Glutamatergic neuron (in vitro differentiated cells): ENCODE measurements at places on chromosomes 12 and 14.

GRCh38 chr12:94109160-94109559 is 39.2 kb upstream of the PLXNC1 start:
- DNase-seq: no peak

DNA sequence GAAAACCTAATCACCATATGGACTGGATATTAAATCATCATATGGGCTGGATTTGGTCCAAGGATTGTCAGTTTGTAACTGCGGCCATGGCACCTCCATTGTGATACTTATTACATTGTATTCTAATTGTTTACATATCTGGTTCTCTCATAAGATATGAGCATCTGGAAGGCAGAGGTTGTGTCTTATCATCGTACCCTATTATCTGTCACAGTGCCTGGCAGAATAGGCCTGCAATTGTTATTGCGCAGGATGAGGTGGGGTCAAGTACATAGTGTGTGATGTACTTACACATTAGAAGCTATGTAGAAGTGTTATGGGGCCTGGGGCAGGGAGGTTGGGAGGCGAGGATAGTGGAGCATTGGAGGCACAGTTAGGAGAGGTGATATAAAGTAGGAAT is 4.7 kb downstream of the IFT43 start:
- DNase-seq: no peak

GRCh38 chr12:109330282-109331230 is 17.1 kb upstream of the MYO1H start:
- no peak for DNase-seq

DNA sequence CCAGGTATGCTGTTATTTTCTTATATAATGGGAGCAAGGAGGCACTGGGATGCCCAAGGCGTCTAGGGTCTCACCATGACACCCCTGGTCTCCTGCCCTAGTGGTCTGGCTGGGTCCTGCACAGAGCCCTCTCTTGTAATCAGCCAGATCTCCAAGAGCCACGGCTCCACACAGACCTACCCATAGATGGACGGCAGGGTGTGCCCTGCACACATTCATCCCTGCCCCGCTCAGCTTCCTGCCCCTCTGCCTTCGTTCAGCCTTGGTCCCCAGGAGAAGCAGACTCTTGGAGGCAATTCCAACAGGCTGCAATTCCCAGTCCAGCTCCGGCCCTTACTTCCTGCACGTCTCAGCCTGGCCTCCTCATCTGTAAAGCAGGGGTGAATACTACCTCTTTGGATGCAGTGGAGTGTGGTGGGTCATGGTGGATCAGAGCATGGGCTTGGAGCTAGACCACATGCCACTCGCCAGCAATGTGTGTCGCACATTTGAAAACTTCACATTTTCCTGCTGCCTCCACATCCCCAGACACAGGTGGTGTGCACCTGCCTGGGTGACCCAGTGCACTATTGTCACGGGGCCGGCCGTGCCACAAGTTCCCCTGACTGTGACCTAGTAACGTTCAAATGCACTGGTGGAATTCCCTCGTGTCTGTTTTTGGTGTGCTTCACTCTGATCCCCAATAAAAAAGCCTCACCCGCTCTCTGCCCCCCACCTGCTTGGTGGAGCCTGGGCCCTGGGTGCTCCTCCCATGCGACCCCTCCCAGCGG is 171.1 kb upstream of the PRMT8 start:
- DNase-seq: no peak

GRCh38 chr12:40561395-40561966 is 130.8 kb upstream of the CNTN1 start:
- DNase-seq: no peak

GRCh38 chr14:93073358-93073707 is 42.4 kb downstream of the ITPK1 start:
- DNase-seq: no peak

DNA sequence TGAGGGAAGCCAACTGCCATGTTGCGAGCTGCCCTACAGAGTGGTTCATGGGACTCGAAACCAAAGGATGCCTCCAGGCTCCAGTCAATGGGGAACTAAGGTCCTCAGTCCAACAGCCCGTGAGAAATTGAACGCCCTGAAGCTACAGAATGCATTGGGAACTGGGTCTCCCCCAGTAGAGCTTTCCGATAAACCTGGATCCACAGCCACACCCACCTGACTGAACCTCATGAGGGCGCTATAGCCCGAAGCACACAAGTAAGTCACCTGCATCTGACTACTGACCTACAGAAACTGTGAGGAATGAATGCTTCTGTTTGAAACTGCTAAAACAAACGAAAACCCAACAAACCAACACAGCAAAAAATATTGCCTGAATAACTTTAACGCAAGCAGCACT is 1297.7 kb downstream of the AACS start:
- no peak for DNase-seq

DNA sequence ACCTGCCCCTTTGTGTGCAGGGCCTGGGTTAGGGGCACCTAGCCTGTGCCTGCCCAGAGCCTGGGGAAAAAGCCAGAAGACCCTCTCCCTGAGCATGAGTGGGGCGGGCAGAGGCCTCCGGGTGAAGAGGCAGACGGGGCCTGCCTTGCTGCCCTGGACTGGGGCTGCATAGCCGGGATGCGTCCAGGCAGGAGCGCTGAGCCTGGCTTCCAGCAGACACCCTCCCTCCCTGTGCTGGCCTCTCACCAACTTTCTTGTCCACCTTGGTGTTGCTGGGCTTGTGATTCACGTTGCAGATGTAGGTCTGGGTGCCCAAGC is 216.1 kb downstream of the TMEM121 start:
- DNase-seq: no peak

DNA sequence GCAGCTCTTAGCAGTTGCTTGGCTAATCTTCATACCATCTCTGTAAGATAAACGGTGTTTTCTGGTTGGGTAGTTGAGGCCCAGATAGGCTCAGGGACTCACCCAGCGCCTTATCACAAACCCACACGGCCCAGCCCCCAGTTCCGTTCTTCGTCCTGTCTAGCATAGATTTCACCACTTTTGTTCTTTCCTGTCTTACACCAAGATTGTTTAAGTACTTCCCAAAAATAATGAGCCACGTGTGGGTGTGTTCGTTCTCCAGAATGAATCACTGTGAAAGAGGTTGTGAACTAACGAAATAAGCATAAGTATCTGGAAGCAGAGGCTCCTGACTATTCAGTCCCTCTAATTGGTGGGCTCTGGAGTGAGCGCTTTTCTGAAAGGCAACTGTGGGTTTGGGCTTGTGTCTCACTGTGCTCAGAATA is 21.4 kb downstream of the ACVR1B start:
- DNase-seq: no peak

- DNase-seq: no peak
Measured at GRCh38 chr12:65808580-65808979, 15.7 kb upstream of the HMGA2 start.

DNA sequence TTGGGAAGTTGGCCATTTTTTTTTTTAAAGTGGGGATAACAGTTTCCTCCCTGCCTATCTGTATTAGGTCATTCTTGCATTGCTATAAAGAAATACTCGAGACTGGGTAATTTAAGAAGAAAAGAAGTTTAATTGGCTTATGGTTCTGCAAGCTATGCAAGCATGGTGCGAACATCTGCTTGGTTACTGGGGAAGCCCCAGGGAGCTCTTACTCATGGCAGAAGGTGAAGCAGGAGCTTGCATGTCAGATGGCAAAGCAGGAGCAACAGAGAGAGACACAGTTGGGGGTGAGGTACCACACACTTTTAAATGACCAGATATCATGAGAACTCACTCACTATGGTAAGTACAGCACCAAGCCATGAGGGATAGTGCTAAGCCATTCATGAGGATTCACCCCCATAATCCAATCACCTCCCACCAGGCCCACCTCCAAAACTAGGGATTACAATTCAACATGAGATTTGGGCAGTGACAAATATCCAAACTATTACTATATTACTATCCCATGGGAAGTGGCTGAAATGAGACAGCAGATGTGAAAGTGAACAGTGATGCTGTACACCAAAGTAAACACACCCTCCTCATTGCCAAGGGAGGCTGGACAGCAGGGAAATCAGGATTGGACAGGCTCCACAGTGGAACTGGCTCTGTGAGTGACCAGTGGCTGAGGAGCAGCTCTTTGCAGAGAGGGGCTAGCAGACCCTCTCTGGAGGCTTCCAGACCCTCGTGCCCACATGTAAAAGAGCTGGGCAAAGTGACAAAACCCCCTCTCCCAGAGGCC is 40.5 kb downstream of the CRACR2A start:
- DNase-seq: peak; percentile 32

DNA sequence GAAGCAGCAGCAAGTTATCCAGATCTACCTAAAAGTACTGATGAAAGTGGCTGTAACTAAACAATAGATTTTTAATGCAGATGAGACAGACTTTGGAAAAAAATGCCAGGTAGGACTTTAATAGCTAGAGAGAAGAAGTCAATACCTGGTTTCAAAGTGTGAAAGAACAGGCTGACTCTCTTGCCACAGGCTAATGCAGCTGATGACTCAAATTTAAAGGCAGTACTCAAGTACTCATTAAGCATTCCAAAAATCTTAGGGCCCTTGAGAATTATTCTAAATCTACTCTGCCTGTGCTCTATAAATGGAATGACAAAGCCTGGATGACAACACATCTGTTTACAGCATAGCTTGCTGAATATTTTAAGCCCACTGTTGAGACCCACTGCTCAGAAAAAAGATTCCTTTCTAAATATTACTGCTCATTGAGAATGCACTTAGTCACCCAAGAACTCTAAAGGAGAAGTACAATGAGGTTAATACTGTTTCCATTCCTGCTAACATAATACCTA is 68.6 kb upstream of the SYT1 start:
- no peak for DNase-seq

DNA sequence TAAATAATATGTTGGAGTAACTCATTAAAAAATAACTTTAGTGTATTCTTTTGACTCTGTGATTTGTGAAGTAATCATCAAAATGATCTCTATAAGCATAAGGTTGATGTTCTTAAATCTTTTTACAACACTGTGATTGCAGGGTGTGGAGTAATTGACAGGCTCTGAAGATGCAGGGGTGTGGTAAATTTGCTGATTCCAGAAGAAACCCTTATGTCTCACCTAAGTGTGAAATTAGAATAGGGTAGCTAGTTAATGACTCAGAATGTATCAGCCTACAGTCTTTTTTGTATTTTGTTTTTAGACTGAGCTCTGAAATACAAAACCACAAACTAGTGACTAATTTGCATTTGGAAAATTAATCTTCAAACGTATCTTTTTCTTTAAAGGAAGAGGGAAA is 5.9 kb downstream of the PRPF39 start:
- no peak for DNase-seq

DNA sequence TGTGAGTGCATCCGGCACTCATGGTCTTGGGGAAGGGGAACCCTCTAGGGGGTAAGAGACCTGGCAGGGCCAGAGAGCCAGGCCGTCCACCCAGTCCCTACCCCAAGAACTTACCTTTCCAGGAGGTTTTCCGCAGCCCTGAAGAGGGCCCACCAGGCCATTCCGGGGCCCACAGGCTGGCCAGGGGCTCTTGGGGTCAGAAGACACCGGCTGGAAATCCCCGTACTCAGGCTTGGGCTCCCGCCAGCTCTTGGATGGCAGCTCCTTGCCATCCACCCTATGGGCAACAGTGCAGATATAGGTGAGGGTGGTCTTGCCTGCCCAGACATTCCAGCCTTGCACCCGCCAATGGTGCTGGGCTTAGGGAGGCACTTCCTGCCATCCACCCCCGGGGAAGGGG is 34.6 kb downstream of the NCKAP5L start:
- DNase-seq: no peak

- no peak for DNase-seq
Measured at GRCh38 chr14:20306079-20306423, 300 bp upstream of the TTC5 start.

DNA sequence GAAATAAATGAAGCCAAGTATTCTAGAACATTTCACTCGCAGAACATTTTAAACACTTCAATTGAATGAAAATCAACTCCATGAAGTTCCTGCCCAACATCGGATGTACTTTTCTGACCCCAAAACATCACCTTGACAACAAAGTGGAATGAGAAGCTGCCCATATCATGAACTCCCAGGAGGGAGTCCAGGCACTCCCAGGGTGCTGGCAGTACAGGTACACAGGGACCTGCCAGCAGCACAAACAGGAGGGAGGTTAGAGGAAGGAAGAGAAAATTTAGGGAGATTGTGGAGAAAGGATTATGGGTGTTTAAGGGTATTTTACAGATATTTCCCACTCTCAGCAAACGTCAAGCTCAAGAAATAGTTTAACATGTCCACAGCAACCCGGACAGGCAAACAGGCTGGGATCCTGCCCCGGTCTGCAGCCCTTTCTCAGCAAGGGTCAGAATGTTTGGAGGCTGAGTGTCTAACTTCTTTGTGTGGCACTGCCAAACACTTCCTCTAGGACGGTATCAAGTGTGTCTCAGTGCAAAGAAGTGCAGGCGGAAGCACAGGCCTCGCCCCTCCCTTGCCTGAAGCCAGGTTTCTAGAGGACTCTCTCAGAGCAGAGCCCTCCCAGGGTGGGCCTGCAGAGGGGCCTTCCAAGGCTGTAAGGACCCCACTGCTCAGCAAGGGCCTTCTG is 72.2 kb downstream of the SETD3 start:
- no peak for DNase-seq

DNA sequence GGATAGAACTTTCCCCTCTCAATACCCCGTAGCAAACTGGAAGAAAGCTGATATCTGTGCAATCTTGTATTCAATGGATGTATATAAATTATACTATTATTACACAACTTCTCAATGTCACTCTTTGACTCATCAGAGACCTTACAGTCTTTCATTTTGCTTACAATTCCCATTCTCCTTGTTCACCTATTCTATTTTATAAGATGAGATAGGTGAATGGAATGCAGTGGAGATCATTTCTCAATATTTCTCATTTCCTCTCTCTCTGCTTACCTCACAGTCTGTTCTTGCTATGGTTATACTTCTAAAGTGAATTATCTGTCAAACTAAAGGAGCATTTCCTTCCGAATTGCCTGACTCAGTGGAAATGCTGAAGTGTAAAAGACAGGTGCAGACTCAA is 14.9 kb downstream of the FOXA1 start:
- no peak for DNase-seq

DNA sequence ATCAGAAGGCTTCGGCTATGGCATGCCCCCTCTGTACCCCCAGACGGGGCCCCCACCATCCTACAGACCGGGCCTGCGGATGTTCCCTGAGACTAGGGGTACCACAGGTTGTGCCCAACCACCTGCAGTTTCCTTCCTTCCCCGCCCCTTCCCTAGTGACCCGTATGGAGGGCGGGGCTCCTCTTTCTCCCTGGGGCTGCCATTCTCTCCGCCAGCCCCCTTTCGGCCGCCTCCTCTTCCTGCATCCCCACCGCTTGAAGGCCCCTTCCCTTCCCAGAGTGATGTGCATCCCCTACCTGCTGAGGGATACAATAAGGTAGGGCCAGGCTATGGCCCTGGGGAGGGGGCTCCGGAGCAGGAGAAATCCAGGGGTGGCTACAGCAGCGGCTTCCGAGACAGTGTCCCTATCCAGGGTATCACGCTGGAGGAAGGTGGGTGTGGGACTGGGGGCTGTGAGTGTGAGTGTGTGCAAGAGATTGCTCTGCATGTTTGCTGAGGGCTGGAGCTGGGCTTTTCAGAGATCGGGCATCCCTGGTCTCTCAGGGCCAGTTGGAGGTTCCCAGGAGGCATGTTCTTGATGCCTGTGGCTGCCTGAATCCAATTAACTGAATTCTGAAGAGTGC is 8.6 kb downstream of the NFATC4 start:
- DNase-seq: peak; percentile 37
